PC-9 (cell line): ENCODE measurements at places on chromosomes 11 and 22.

DNA sequence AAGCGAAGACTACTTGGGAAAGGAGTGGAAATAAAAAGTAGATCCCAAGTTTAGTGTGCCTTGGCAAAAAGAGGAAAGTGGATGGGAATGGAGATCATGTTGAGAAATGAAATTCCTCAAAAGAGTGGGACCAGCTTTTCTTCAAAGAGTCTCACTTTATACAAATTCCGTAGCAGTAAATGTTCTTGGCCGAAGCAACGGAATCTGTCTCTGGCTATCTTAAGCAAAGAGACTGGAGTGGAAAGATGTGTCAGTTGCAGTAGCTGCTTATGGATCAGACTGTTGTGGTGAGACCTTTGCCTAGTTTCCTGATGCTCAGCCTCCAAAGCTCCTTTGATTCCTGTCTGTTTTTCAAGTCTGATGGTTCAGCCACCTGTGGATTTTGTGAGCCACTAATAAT, 73.6 kb downstream of the CSTPP1 start:
- H3K36me3 ChIP-seq = no peaks in the 10 kb centered on the region
- no peak overlapping the region for H3K27ac ChIP-seq
- H3K4me3 ChIP-seq = no peak overlapping the region
- no peaks in the 10 kb centered on the region for H3K27me3 ChIP-seq
- H3K4me1 ChIP-seq = no peaks in the 10 kb centered on the region
- DNase-seq = no peak

GRCh38 chr22:16838073-16838472, 12.9 kb upstream of the XKR3 start:
- no peaks in the 10 kb centered on the region for H3K4me1 ChIP-seq
- H3K4me3 ChIP-seq = no peak overlapping the region
- no peak overlapping the region for H3K27ac ChIP-seq

- no peak for DNase-seq
- H3K36me3 ChIP-seq = no peaks in the 10 kb centered on the region
- H3K4me1 ChIP-seq = 0 out of 2 replicates have a peak, but pooled peaks cover 7% of the 10 kb centered on the region
- no peak overlapping the region for H3K27ac ChIP-seq
Observed at GRCh38 chr11:35750315-35750714, 87.7 kb downstream of the TRIM44 start.

DNA sequence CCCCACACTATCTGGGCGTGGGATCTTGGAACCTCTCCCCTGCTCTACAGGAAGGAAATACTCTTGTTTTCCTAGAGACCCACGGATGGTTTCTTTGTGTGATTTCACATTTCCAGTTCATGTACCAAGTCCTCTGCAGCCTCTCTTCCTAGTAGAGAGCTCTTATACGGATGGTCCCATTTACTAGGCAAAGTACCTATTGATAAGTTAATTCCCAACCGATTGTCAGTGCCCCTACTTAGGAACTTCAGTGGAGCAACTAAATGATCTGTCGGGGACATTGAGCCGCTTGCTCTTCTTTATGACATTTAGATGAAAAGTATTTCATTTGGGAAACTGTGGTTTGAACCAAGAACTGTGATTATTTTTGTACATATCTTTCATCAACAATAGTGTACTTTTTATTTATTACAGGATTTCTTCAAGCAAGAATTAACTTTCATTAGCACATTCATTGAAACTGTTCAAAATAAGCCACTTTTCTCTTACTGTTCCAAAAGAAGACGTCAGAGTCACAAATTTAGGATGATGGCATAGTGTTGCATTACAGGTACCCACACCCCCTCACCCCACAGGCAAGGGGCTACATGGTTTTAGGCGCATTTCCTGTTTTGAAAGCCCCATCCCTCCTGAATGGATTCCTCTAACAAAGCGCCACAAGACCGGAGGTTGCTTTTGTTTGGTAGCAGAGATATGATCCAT, 34.2 kb downstream of the ELMOD1 start:
- H3K27me3 ChIP-seq = no peaks in the 10 kb centered on the region
- DNase-seq = no peak
- H3K4me3 ChIP-seq = no peak overlapping the region
- no peaks in the 10 kb centered on the region for H3K36me3 ChIP-seq
- H3K27ac ChIP-seq = no peak overlapping the region

DNA sequence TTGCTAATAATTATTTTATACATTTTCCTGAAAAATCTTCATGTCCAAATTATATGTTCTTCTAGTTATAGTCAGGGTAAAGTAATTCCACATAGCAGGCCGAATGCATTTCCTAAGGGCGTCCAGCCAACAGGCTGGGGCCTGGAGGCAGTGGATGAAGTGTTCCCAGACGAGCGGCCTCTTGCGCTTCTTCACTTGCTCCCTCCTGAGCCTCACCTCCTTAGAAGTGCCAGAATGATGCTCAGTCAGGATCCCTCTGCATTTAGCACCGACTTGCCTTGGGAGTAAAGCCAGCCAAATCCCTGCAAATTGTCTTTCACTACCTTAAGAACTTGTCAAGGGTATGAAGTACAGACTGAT, 1.5 kb downstream of the OLFML1 start:
- no peaks in the 10 kb centered on the region; the same call in 1 of the 2 replicates for H3K4me1 ChIP-seq
- no peak overlapping the region for H3K4me3 ChIP-seq
- no peak overlapping the region for H3K27ac ChIP-seq
- no peaks in the 10 kb centered on the region for H3K36me3 ChIP-seq
- H3K27me3 ChIP-seq = no peaks in the 10 kb centered on the region

DNA sequence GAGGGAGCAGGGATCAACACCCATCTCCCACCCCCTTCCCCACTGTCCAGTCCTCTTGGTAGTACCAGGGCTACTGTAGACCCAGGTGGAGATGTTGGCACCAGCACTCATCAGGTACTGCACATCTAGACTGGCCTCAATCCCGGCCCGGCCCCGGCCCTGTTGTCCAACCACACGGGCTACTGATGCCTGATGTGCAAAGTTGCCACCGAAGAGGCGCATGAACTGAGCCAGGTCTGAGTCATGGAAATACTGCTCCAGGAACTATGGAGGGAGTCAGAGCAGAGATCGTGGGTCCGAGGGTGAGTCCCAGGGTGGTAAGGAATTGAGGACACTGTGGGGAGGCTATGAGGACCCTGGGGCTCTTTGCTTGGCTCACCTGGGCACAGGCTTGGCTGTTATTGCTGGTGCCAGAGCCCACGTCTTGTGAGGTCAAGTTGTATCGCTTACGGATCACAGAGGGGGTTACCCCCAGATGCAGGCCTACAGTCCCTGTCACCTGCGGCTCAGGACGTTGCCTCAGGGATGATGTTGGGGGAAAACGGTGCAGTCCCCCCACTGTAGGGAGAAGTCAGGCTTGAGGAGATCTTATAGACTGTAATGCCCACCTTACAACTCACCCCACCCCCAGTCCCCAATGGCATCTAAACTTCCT, 2.5 kb downstream of the TPP1 start:
- H3K4me1 ChIP-seq = peaks cover 11% of the 10 kb centered on the region; the same call in 1 of the 2 replicates
- no peaks in the 10 kb centered on the region for H3K27me3 ChIP-seq
- no peak for DNase-seq
- H3K4me3 ChIP-seq = no peak overlapping the region

DNA sequence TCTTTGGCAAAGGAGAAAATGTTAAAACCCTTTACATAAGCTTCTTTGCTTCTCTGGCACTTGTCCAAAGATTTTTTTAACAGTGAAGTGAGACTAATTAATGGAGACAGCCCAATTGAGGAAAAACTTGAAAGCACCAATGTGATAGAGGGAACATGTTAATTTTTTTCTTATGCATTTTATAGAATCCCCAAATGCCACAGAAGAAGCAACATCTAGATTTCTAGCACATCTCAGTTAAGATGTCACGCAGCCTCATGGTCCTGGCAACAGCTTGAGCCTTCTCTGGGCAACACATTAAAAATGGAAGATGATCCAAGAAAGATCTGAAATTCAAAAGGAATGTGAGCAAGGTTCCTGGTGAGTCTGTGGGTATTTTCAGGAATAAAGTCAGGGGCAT, 48.5 kb downstream of the PACSIN2 start:
- no peak overlapping the region for H3K27ac ChIP-seq
- H3K27me3 ChIP-seq = no peaks in the 10 kb centered on the region
- peaks cover 71% of the 10 kb centered on the region for H3K4me1 ChIP-seq
- DNase-seq = no peak
- H3K4me3 ChIP-seq = no peak overlapping the region
- peaks cover 7% of the 10 kb centered on the region; the same call in 1 of the 2 replicates for H3K36me3 ChIP-seq

GRCh38 chr22:18093661-18094060, 15.9 kb downstream of the PEX26 start:
- no peak overlapping the region for H3K27ac ChIP-seq
- no peak for DNase-seq
- H3K4me1 ChIP-seq = no peaks in the 10 kb centered on the region

- DNase-seq = peak; percentile 52
- H3K4me3 ChIP-seq = no peak overlapping the region
- H3K27ac ChIP-seq = no peak overlapping the region
- peaks cover 50% of the 10 kb centered on the region for H3K27me3 ChIP-seq
Observed at GRCh38 chr11:57205041-57205641, 23.4 kb downstream of the LRRC55 start.

DNA sequence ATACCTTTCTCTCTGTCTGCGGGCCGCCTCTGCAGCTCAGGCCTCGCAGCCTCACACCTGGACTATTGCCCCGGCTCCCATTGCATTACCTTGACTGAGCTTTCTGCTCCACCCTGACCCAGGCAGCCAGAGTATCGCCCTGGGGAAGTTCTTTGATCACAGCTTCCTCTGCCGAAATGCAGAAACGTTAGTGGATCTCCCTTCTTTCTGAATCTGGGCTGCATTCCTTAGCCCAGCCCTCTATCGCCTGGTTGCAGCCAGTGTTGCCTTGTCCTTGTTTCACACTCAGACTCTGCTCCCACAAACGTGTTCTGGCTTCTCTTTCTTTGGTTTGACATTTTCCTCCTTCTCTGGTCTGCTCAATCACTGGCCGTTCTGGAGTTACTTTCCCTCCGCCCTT, 195.7 kb downstream of the ADAMTS15 start:
- H3K4me1 ChIP-seq = peaks cover 4% of the 10 kb centered on the region; the same call in 1 of the 2 replicates
- H3K27me3 ChIP-seq = no peaks in the 10 kb centered on the region
- H3K27ac ChIP-seq = no peak overlapping the region
- DNase-seq = no peak
- no peaks in the 10 kb centered on the region for H3K36me3 ChIP-seq
- H3K4me3 ChIP-seq = no peak overlapping the region
